ENCODE measurements at places on chromosomes 4 and X.

GRCh38 chr4:76305971-76306881 lies at the start of gene STBD1:
STBD1 (plus strand) TSS chr4:76306733; CDS start chr4:76306770, 37 bp downstream.
- H3K27ac ChIP-seq = peak within 1 kb of the TSS; percentile 79
- no peak for DNase-seq
- peaks cover 19% of the 10 kb centered on the region for H3K36me3 ChIP-seq
- H3K4me3 ChIP-seq = peak within 1 kb of the TSS; percentile 80

GRCh38 chr4:130044788-130045531 lies 949.0 kb downstream of the C4orf33 start:
- no peak overlapping the region for H3K4me3 ChIP-seq
- no peaks in the 10 kb centered on the region for H3K4me1 ChIP-seq
- H3K27ac ChIP-seq = no peak overlapping the region
- DNase-seq = no peak
- H3K27me3 ChIP-seq = no peaks in the 10 kb centered on the region
- no peaks in the 10 kb centered on the region for H3K36me3 ChIP-seq

- H3K4me1 ChIP-seq = no peaks in the 10 kb centered on the region
- no peak overlapping the region for H3K27ac ChIP-seq
- H3K36me3 ChIP-seq = no peaks in the 10 kb centered on the region
- no peaks in the 10 kb centered on the region for H3K27me3 ChIP-seq
- H3K4me3 ChIP-seq = no peak overlapping the region
- DNase-seq = no peak
Observed at GRCh38 chr4:118085700-118086099, 51.4 kb downstream of the NDST3 start.

DNA sequence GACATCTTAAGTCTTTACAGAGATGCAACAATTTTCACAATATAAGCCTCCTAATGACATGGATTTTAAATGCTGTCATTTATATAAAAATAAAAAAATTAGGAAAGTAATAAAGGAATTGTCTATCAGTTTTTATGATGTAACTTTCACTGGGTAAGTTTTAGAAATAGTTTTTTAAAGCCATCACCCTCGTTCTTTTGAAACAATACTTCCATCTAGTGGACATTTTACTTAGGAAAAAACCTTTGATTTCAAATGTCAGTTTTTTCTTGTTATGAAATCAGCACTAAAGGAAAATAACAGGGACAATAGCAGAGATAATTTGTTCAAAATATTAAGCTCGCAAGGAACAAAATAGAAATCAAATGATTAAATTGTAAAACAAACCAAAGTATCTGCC lies 24.3 kb upstream of the NDNF start:
- H3K4me3 ChIP-seq = no peak overlapping the region
- H3K27me3 ChIP-seq = no peaks in the 10 kb centered on the region
- no peaks in the 10 kb centered on the region for H3K36me3 ChIP-seq
- H3K4me1 ChIP-seq = no peaks in the 10 kb centered on the region
- no peak overlapping the region for H3K27ac ChIP-seq

GRCh38 chr4:536351-536972 lies 37.5 kb downstream of the PIGG start:
- peaks cover 79% of the 10 kb centered on the region for H3K36me3 ChIP-seq
- no peaks in the 10 kb centered on the region for H3K27me3 ChIP-seq
- no peak overlapping the region for H3K4me3 ChIP-seq
- no peak for DNase-seq
- H3K27ac ChIP-seq = no peak overlapping the region

- no peaks in the 10 kb centered on the region for H3K36me3 ChIP-seq
- no peaks in the 10 kb centered on the region for H3K27me3 ChIP-seq
- no peak overlapping the region for H3K4me3 ChIP-seq
Observed at GRCh38 chr4:153527690-153528089, 61.5 kb downstream of the TMEM131L start.

DNA sequence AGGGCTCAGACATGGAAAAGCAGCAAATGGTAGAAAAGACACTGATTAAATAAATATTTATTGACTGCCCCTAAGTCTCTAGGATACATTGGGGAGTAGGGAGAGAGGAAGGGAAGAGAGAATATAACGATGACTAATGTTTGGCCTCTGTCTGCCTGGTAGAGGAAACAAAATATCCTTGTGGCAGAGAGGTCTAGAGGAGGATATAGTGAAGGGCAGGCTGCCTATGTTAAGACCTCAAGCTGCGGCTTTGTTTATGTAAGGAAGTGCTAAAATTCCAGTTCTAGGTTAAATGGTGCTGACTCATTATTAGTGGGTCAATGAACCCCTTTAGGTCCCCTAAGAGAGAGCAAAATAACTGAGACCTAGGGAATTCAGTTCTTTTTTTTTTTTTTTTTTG lies 427.3 kb upstream of the FTHL17 start:
- H3K4me3 ChIP-seq = no peak overlapping the region
- no peak overlapping the region for H3K27ac ChIP-seq
- no peaks in the 10 kb centered on the region for H3K27me3 ChIP-seq
- no peak for DNase-seq
- H3K4me1 ChIP-seq = no peaks in the 10 kb centered on the region
- no peaks in the 10 kb centered on the region for H3K36me3 ChIP-seq

- no peaks in the 10 kb centered on the region for H3K36me3 ChIP-seq
- no peak for DNase-seq
- H3K4me3 ChIP-seq = no peak overlapping the region
- no peaks in the 10 kb centered on the region for H3K27me3 ChIP-seq
Observed at GRCh38 chr4:170420255-170420693, 330.5 kb upstream of the AADAT start.

DNA sequence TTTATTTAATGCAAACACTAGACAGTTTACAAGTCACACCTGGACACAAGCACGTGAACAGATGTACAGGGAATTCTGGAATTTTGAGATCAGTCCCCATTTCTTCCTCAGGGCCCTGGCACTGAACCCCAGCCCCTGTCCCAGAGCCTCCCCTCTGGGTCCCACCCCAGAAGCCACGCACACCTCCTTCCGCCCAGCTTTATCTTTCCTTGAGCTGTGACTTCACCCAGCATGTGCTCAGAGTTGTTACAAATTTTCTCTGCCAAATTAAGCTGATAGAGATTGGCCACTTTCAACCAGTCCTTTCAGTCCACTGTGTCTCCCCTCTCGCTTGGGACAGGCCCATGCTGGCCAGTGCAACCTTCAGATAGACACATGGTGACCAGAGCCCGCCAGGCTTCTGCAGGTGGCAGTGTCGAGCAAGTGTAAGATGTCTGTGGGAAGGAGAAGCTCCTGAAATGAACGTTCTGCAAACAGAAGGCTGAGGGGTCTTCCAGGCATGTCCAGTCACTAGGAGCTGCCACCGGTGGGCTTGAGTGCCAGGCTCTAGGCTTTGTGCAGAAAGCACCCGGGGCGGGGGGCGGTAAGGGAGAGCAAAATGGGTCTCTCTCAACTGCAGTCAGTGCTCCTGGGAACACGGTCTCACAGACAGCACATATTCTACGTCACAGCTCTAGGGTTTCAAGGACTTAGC lies 73.3 kb downstream of the MTMR1 start:
- H3K27ac ChIP-seq = no peak overlapping the region
- DNase-seq = no peak
- H3K4me3 ChIP-seq = no peak overlapping the region
- H3K4me1 ChIP-seq = no peaks in the 10 kb centered on the region
- no peaks in the 10 kb centered on the region for H3K36me3 ChIP-seq

- no peak for DNase-seq
- H3K27me3 ChIP-seq = no peaks in the 10 kb centered on the region
- no peak overlapping the region for H3K4me3 ChIP-seq
- H3K36me3 ChIP-seq = no peaks in the 10 kb centered on the region
Observed at GRCh38 chrX:104482757-104483156, 83.2 kb upstream of the IL1RAPL2 start.

DNA sequence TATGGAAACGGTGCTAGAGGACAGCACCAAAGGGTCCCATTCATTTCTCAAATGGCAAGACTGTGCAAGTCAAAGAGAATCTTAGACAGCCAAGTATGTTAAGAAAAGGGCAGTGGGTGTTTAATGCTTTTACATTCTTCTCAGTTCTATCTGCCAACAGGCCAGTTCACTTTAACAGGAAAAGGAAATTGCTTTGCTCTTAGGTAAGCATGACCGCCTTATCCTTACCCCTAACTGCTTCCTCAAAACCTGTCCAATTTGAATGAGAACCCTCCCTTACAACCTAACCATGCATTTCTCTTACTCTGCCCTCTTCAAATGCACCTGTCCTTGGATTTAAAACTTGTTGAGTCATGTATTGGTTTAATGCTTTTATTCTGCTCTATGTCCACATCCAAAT lies 44.5 kb upstream of the BLTP1 start:
- H3K36me3 ChIP-seq = no peaks in the 10 kb centered on the region
- H3K4me3 ChIP-seq = no peak overlapping the region
- DNase-seq = no peak
- H3K27ac ChIP-seq = no peak overlapping the region
- no peaks in the 10 kb centered on the region for H3K27me3 ChIP-seq
- no peaks in the 10 kb centered on the region for H3K4me1 ChIP-seq

DNA sequence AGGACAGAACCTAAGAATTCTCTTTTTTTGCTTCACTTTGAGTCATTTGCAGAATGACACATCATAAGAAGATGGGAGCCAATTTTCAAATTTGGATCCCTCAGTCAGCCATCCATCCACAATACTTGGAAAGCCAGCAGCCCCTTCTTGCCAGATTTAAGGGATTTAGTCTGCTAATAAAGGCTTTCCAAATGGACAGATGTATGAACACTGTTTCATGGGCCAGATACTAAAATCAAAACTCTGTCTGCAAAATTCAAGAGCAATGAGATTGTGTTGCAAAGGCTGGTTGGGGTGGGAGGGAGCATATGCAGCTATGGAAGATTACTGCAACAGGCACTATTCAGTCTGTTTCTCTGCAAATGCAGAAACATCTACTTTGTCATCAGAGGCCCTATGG lies 37.7 kb upstream of the KCNIP4 start:
- H3K4me1 ChIP-seq = no peaks in the 10 kb centered on the region
- no peaks in the 10 kb centered on the region for H3K36me3 ChIP-seq
- H3K27ac ChIP-seq = no peak overlapping the region
- H3K4me3 ChIP-seq = no peak overlapping the region
- H3K27me3 ChIP-seq = no peaks in the 10 kb centered on the region
